Chondrocyte (in vitro differentiated cells): ENCODE measurements at places on chromosomes 16 and 17. TPM values are rescaled to one million over a fixed set of nuclear protein-coding genes. Genes with fewer than 3 reads are reported as not detected.
A peak's percentile ranks its signal among the peaks of the same experiment; 100 is the strongest.

DNA sequence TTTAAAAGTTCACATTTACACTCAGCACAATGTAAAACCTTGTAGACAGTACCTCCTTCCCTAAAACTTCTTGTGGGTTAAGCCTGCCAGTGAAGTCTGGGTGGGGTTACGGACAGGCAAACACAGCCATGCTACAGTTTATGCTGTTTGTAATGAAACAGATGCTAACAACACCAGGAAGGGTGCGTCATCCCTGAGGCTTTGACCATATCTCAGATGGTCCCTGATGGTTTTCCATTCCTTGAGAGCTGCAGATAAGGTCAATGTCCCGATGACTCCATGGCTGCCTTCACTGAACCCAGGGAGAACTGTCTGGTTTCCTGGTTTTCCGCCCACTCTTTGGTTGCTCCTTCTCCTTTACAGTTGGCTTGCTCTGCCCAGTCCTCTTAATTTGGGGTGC, 29.1 kb downstream of the GAS7 start:
- DNase-seq: no peak

- DNase-seq: no peak
These were observed 21.3 kb downstream of the MYO1D start for GRCh38 chr17:32855620-32856019.

DNA sequence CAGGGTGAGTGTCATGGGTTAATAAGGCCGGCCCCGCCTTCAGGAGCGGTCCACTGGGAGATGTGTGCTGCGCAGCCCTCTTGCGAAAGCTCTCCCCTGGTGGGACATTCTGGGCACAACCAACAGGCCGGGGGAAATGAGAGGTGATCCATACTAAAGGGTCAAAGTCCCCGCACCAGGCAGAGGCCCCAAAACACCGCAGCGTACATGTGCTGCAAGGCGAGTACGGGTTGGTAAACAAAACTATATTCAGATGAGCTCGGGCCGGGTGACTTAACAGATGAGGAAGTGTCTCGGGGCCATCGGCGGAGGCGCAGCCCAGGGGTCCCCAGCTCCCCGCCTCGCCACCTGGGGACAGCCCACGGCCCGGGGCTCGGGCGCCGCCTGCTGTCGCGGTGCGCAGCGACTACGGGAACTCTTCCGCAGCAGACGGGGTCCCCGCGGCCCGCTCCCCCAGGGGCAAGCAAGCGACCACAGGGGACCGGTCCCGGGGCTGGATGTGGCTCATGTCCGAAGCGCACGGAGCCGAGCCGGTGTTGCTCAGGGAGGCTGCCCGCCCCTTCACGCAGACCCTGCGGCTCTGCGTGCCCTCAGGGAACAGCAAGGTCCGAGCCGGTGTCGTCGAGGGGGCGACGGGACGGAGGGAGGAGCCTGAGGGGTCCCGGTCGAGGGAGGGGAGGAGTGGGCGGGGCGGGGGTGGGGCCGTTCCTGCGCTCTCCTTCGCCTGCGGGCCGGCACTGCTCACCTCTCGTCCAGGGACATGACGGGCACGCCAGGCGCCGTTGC, at the start of gene RAB37:
Gene RAB37 (plus strand): TSS at position 744 of the 786 bp plus-strand sequence. CDS start 17 bp downstream, at position 761.
- DNase-seq: peak; percentile 89

GRCh38 chr17:78745407-78746088, 36.5 kb downstream of the CYTH1 start:
- DNase-seq: no peak

DNA sequence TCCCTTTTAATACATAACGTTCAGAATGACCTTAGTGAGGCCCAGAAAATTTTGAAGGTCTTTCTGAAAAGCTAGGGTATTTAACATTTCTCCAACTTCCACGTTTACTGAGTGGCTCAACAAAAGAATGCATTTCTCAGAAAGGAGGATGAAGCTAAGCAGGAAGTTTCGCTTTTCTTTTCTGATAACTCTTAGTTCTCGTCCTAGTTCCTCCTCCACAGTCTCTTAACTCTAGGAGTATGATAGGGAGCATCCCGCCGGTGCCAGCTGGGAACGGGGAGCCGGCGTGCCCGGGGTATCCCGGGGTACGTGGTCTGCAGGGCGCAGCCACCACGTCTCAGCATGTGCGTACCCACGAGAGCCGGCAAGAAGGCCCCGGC, 363 bp downstream of the KARS1 start:
- no peak for DNase-seq

DNA sequence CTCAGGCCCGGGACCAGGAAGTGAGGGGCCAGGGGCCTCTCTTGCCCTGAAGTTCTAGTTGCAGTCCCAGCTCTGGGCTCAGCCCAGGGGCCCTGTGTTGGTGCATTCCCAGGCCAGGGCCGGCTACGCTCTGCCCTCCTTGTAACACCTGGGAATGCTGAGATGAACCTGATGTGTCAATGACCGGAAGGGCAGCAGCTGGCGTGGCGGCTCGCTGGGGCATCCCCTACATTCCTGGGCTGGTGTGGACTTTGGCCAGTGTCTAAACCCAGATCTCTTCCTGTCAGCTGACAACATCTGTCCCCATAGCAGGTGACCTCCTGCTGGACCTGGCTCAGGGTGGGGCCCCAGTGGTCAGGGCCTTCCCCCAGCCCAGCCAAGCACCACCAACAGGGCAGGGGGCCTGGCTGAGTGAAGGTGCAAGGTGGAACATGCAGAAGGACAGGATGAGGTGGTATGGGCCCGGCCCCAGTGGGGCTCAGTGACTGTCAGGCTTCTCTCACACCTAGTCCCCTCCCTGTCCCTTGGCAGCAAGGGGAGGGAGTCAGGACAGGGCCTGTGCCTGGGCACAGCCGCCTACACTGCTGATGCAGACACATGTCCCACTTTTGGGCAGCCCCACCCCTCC, 15.9 kb downstream of the FAM83G start:
- DNase-seq: no peak

GRCh38 chr17:82231562-82232321, 2.9 kb downstream of the SLC16A3 start:
- DNase-seq: no peak

DNA sequence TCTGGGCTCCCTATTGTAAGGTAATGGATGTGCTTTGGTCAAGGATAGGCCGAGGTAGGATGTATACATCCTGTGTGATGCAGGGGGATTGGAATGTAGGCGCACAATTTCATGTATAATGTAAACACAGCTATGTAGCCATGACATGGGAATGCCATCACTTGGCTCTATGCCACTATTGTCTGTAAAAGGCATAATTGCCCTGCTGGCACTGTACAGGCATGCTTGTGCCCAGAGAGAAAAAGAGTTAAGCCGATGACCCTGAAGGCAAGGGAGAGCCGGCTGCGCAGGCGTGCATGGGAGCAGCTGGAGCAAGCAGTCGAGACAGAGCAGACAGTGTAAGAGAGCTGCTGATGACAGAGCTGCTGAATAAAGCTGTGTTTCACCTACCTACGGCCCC, 212.5 kb upstream of the CPHXL start:
- DNase-seq: no peak

- no peak for DNase-seq
These were observed at the start of gene RPL19 for GRCh38 chr17:39200070-39200879. Gene RPL19 (plus strand): TSS chr17:39200283. CDS start chr17:39200345, 62 bp downstream.

DNA sequence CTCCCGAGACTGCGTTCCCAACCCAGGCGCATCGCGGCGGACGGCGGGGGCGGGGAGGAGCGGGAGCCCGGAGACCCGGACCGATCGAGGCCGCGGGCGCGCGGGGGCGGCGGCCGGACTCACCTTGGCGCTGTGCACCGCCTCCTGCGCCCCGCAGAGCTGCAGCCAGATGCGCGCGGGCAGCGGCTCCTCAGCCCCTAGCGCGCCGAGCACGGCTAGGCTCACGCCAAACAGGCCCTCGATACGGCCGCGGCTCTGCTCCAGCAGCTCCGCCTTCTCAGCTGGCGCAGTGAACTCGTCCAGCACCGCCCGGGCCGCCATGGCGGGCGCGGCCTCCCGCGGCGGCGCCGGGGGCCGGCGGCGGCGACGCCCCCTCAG, 339 bp downstream of the N4BP1 start:
- DNase-seq: no peak

DNA sequence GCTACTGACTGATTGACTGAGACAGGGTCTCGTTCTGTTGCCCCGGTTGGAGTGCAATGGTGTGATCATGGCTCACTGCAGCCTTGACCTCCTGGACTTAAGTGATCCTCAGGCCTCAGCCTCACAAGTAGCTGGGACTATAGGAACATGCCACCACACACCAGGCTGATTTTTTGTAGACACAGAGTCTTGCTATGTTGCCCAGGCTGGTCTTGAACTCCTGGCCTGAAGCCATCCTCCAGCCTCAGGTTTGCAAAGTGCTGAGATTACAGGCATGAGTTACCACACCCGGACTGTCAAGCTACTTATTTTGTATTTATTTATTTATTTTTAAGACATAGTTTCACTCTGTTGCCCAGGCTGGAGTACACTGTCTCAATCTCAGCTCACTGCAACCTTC, 55.2 kb downstream of the METTL16 start:
- DNase-seq: no peak

- DNase-seq: peak; percentile 32
These were observed 7.6 kb downstream of the CD300LD start for GRCh38 chr17:74584292-74585060.

- no peak for DNase-seq
These were observed 55.3 kb downstream of the SOCS3 start for GRCh38 chr17:78304549-78305037.

GRCh38 chr17:8623591-8623990, 6.9 kb downstream of the MYH10 start:
- no peak for DNase-seq

DNA sequence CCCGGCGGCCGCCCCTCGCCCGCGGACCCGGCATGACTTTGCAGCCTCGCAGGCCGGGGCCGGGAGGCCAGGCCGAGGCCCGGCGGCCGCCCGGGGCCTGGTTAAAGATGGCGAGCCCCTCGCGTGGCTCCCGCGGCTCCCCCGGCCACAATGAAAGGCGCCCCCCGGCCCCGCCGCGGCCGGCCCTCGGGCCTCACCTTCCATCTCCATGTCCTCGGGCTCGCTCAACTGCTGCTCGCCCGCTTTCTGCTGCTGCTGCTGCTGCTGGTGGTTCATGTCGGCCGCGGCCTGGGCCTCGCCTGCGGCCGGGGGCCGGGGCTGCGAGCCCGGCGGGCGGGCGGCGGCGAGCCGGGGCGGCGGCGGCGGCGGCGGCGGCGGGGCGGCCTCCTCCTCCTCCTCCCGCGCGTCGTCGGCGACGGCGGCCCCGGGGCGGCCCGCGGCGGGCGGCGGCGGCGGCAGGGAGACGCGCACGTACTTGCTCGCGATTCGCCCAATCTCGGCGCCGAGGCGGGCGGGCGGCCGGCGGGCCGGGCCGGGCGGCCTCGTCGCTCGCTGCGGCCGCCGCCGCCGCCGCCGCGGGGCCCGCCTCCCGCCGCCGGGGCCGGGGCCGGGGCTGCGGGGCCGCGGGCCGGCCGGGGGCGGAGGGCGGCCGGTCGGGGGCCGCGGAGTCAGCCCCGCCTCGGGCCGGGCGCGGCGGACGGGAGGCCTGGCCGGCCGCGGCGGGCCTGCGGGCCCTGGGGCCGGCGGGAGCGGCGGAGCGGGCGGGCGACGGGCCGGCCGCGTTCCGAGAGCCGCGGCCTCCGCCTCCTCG, 491 bp downstream of the USP7 start:
- peak; percentile 66 for DNase-seq

- DNase-seq: no peak
These were observed 247.3 kb downstream of the CA10 start for GRCh38 chr17:51911237-51911636.

GRCh38 chr17:69501591-69502468, 87.3 kb downstream of the MAP2K6 start:
- DNase-seq: no peak

Gene DNAH17
- total RNA-seq: 0.26 to 0.42 TPM (median 0.34 TPM) in 3 replicates

Gene MPP2
- total RNA-seq: 7.0 to 7.8 TPM (median 7.5 TPM) in 3 replicates

Gene HAP1
- total RNA-seq: not detected in 3 replicates

Gene EMP2
- total RNA-seq: 8.1 to 14.6 TPM (median 11.9 TPM) in 3 replicates

Gene RHOT1
- 26.7 to 31.5 TPM (median 27.0 TPM) in 3 replicates for total RNA-seq
